Calu3 (cell line): ENCODE measurements at places on chromosomes 5 and 9. TPM values are rescaled to one million over a fixed set of nuclear protein-coding genes. Genes with fewer than 3 reads are reported as not detected.

- no peaks in the 10 kb centered on the region for H3K27me3 ChIP-seq
- H3K27ac ChIP-seq: peak overlapping the region; percentile 71
- H3K4me3 ChIP-seq: no peak overlapping the region
These were observed 477.8 kb downstream of the CCDC171 start for GRCh38 chr9:16030528-16031185.

Gene CATSPER3
- total RNA-seq: 1.4 and 1.5 TPM in 2 replicates

- peaks cover 5% of the 10 kb centered on the region for H3K36me3 ChIP-seq
- H3K4me1 ChIP-seq: peaks cover 8% of the 10 kb centered on the region
- H3K27me3 ChIP-seq: no peaks in the 10 kb centered on the region
- H3K27ac ChIP-seq: no peak overlapping the region
- DNase-seq: no peak
These were observed 57.4 kb upstream of the JAK2 start for GRCh38 chr9:4927701-4928100.

- no peaks in the 10 kb centered on the region for H3K36me3 ChIP-seq
- no peak for DNase-seq
- no peak overlapping the region for H3K4me3 ChIP-seq
- H3K27me3 ChIP-seq: peaks cover 55% of the 10 kb centered on the region
These were observed 67.6 kb upstream of the RNF130 start for GRCh38 chr5:180138976-180139730.

DNA sequence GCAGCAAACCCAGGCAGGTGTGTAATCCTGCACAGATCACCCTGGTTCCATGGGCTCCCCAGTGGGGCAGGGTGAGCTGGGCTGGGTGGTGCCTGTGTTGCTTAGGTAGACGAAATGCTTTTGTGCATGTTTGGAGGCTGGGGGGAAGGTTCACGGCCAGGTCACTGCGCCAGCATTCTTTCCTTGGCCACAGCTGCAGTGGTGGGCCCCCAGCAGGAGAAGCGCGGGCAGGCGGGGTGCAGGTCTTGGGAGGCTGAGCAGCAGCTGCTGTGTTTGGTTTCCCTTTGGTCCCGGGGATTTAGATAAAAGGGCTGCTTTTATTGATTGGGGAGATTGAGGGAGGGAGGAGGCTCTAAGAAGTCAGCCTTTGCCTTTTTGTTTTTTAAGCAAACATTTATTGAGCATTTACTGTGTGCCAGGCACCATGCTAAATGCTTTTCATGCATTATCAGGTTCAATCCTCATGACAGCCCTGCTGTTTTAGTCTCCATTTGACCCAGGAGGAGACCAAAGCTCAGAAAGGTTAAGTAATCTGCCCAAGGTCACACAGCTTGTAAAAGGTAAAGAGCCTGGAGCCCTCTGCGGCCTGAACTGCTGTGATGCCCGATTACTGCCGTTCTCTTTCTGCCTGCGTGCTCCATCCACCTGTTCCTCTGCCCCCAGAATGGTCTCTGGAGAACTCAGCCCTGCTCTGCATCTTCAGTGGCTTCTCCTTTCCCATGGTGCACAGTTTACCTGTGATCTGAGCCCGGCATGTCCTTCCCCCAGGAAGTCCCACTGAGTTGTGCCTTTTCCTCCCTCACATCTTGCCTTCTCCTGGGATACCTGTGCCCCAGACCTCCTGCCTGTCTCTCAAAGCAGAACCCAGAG is 94.4 kb downstream of the MACROH2A1 start:
- no peak overlapping the region for H3K27ac ChIP-seq
- H3K4me1 ChIP-seq: no peaks in the 10 kb centered on the region
- no peak overlapping the region for H3K4me3 ChIP-seq
- H3K36me3 ChIP-seq: no peaks in the 10 kb centered on the region
- H3K27me3 ChIP-seq: peaks cover 39% of the 10 kb centered on the region
- no peak for DNase-seq

GRCh38 chr9:86891091-86891490 is 56.2 kb downstream of the GAS1 start:
- H3K4me1 ChIP-seq: no peaks in the 10 kb centered on the region
- no peak overlapping the region for H3K4me3 ChIP-seq
- DNase-seq: no peak
- H3K27ac ChIP-seq: no peak overlapping the region
- peaks cover 24% of the 10 kb centered on the region for H3K27me3 ChIP-seq
- H3K36me3 ChIP-seq: no peaks in the 10 kb centered on the region

Gene NEUROG1
- not detected in 2 replicates for total RNA-seq

- no peak for DNase-seq
- no peak overlapping the region for H3K4me3 ChIP-seq
- H3K27ac ChIP-seq: no peak overlapping the region
- H3K27me3 ChIP-seq: peaks cover 12% of the 10 kb centered on the region
These were observed 41.1 kb upstream of the ICE1 start for GRCh38 chr5:5381310-5381913.

GRCh38 chr9:133539991-133540697 is 5.6 kb downstream of the ADAMTSL2 start:
- H3K27ac ChIP-seq: no peak overlapping the region
- H3K4me3 ChIP-seq: peak overlapping the region; percentile 60
- H3K27me3 ChIP-seq: peaks cover 34% of the 10 kb centered on the region
- no peaks in the 10 kb centered on the region for H3K4me1 ChIP-seq

- H3K4me3 ChIP-seq: no peak overlapping the region
- peaks cover 13% of the 10 kb centered on the region for H3K36me3 ChIP-seq
- peaks cover 32% of the 10 kb centered on the region for H3K4me1 ChIP-seq
- no peak for DNase-seq
These were observed 10.4 kb downstream of the UIMC1 start for GRCh38 chr5:176995896-176996767.
